ENCODE measurements at places on chromosomes 11 and 22. TPM values are rescaled to one million over a fixed set of nuclear protein-coding genes. Genes with fewer than 3 reads are reported as not detected.

- DNase-seq = no peak
- H3K4me1 ChIP-seq = no peaks in the 10 kb centered on the region
- H3K4me3 ChIP-seq = no peak overlapping the region
These were observed 51.3 kb downstream of the RPL27A start for GRCh38 chr11:8733852-8734251.

GRCh38 chr11:126608658-126609057, 253.2 kb downstream of the ST3GAL4 start:
- peak overlapping the region; percentile 2 for H3K4me3 ChIP-seq
- no peak overlapping the region for H3K27ac ChIP-seq
- DNase-seq = no peak
- peaks cover 3% of the 10 kb centered on the region for H3K4me1 ChIP-seq

DNA sequence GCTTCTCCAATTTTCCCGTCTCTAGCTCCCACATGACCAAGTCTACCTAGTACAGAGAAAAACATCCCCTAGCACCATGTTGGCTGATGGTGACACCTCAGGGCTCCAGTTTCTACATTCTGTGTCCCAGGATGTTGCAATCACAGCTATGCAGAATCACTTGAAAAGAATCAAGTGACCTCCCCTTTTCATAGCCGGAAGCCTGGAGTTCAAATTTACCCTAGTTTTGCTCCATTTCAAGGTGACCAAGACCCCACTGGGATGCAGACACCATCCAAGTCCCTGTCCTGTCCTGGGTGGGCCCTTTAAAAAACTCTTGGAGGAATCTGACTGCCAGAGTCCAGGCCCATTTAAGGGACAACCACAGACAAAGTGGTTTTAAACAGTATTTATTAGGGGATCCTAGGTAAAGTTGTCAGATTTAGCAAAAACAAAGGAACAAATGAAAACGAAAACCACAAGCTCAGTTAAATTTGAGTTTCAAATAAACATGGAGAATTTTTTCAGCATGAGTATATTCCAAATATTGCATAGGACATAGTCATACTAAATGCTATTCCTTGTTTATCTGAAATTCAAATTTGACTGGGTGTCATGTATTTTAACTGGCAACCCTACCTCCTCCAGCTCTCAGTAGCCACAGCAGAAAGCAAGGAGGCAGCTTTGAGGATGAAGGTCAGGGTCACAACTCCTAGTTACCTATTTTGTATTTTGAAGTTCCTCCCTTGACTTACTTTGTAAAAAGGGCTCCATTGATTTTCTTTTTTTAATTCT, 52.4 kb downstream of the MIAT start:
- no peaks in the 10 kb centered on the region for H3K27me3 ChIP-seq
- no peak overlapping the region for H3K27ac ChIP-seq
- H3K4me1 ChIP-seq = no peaks in the 10 kb centered on the region
- H3K36me3 ChIP-seq = peaks cover 15% of the 10 kb centered on the region
- H3K4me3 ChIP-seq = no peak overlapping the region
- no peak for DNase-seq

DNA sequence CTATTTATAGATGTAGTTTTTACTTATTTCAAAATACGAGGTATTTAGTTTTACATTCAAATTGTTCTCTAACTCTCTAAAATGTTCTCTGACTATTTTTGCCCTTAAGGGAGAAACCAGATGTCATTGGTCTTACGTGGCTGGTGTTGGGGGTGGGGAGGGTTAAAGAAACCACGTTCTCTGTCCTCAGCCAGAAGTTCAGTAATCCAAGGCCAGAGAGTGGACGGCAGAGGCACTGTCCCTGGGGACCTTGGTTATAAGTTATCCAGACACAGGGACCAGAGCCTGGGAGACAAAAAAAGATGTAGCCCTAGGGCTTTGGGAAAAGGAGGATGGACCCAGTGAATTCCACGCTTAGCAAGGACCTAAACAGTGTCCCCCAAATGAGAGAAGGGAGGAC, 706 bp upstream of the OR51E1 start:
- H3K36me3 ChIP-seq = no peaks in the 10 kb centered on the region
- no peaks in the 10 kb centered on the region for H3K4me1 ChIP-seq
- no peak for DNase-seq
- no peak overlapping the region for H3K27ac ChIP-seq
- no peak overlapping the region for H3K4me3 ChIP-seq
- H3K27me3 ChIP-seq = no peaks in the 10 kb centered on the region

GRCh38 chr11:134658481-134659225, 246.6 kb upstream of the B3GAT1 start:
- no peak overlapping the region for H3K4me3 ChIP-seq
- H3K4me1 ChIP-seq = no peaks in the 10 kb centered on the region
- H3K27ac ChIP-seq = no peak overlapping the region

GRCh38 chr11:101929294-101929915, 13.1 kb upstream of the ANGPTL5 start:
- DNase-seq = no peak
- no peaks in the 10 kb centered on the region for H3K27me3 ChIP-seq
- peaks cover 3% of the 10 kb centered on the region for H3K36me3 ChIP-seq
- H3K4me3 ChIP-seq = no peak overlapping the region
- no peaks in the 10 kb centered on the region for H3K4me1 ChIP-seq

GRCh38 chr22:30873661-30874060, 94.9 kb downstream of the MORC2 start:
- DNase-seq = no peak
- no peaks in the 10 kb centered on the region for H3K4me1 ChIP-seq
- H3K4me3 ChIP-seq = no peak overlapping the region
- H3K27ac ChIP-seq = no peak overlapping the region
- H3K36me3 ChIP-seq = no peaks in the 10 kb centered on the region

- no peak overlapping the region for H3K4me3 ChIP-seq
- no peak overlapping the region for H3K27ac ChIP-seq
These were observed 24.4 kb upstream of the PSMA1 start for GRCh38 chr11:14544611-14545010.

- no peaks in the 10 kb centered on the region for H3K4me1 ChIP-seq
- no peaks in the 10 kb centered on the region for H3K36me3 ChIP-seq
- H3K4me3 ChIP-seq = no peak overlapping the region
- no peak for DNase-seq
- H3K27me3 ChIP-seq = no peaks in the 10 kb centered on the region
- H3K27ac ChIP-seq = no peak overlapping the region
These were observed 133.2 kb upstream of the TEAD1 start for GRCh38 chr11:12540913-12541582.

DNA sequence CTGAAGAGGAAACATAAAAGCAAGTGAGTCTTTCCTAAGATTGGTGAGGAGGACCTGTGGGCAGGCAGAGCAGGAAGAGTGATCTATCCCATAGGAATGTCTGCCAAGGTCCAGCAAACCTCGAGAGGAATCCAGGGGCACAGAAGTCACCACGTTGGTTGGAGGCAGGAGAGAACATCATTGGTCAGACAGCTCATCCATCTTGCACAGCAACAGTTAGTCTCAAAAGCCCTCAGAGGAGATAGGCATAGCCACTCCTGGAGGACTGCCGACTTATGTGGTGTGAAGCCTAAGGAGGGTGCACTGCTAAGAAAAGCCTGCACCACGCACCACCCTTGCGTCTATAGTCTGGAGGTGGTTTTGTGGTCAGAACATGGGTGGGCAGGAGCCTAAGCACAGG, 109.1 kb downstream of the RASSF10 start:
- no peak for DNase-seq
- no peak overlapping the region for H3K4me3 ChIP-seq
- no peak overlapping the region for H3K27ac ChIP-seq

- H3K27ac ChIP-seq = no peak overlapping the region
- no peak overlapping the region for H3K4me3 ChIP-seq
- H3K36me3 ChIP-seq = no peaks in the 10 kb centered on the region
- no peaks in the 10 kb centered on the region for H3K27me3 ChIP-seq
- H3K4me1 ChIP-seq = peaks cover 2% of the 10 kb centered on the region
These were observed 6.3 kb upstream of the ZC3H12C start for GRCh38 chr11:110086892-110087309.

DNA sequence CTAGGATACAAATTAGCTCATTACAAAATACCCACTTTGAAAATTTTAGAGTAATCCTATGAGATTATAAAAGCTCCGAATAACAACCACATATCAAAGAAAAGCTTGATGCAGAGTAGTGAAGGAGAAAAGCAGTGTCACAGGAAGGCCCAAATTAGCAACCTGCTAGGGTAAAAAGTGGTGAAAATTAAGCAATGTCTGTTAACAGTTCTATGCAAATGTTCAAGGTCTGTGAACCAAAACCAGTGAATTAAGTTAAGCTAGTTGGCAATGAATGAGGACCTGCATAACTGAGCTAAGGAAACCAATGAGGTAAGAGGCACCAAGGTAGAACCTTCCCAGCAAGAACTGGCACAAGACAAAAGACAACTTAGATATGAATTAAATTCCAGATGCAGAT, 29.6 kb downstream of the PRDM10 start:
- H3K27ac ChIP-seq = no peak overlapping the region
- H3K4me3 ChIP-seq = no peak overlapping the region
- H3K4me1 ChIP-seq = peaks cover 2% of the 10 kb centered on the region
- no peak for DNase-seq
- H3K36me3 ChIP-seq = peaks cover 9% of the 10 kb centered on the region

DNA sequence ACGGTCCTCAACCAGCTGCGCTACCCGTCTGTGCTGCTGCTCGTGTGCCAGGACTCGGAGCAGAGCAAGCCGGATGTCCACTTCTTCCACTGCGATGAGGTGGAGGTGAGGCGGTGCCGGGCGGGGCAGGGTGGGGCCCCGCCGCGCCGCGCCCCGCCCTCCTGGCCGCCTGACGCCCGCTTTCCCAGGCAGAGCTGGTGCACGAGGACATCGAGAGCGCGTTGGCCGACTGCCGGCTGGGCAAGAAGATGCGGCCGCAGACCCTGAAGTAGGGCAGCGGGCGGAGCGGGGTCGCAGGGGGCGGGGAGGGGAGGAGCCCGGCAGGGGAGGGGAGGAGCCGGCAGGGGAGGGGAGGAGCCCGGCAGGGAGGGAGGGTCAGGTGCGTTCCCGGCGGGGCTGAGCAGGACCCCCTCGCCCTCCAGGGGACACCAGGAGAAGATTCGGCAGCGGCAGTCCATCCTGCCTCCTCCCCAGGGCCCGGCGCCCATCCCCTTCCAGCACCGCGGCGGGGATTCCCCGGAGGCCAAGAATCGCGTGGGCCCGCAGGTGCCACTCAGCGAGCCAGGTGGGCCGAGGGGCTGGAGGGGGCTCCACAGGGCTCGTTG, 14.7 kb downstream of the EPS8L2 start:
- peak overlapping the region; percentile 71 for H3K4me3 ChIP-seq
- H3K27me3 ChIP-seq = no peaks in the 10 kb centered on the region
- H3K27ac ChIP-seq = no peak overlapping the region

DNA sequence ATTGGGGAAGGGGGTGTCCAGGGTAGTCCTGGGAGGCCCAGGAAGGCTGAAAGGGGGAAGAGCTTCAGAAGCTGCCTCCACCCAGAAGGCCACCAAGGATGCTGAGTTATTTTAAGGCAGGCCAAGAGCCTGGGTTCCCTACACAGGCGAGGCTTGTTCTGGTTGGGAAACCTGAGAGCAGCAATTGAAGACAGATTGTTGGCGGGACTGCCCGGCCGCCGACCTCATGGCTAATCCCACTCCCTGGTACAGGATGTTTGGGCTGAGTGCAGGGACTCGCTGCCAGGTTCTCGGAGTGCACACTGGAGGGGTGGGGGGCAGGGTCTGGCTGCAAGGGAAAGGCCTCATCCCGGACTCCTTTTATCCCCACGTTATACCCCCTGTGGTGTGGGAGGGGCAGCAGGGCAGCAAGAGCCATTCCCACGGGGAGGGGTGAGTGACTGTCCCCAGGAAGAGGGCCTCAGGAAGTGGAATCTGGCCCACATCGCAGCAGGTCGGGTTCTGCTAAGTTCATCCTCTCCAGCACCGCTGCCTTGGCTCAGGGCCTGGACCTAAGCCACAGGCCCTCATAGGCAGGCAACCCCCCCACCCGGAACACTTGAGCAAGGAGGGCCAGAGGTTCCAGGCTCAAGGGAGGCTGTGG, 43.6 kb upstream of the PRR5 start:
- no peaks in the 10 kb centered on the region for H3K4me1 ChIP-seq
- no peaks in the 10 kb centered on the region for H3K27me3 ChIP-seq
- H3K4me3 ChIP-seq = no peak overlapping the region
- peak; percentile 33 for DNase-seq
- H3K36me3 ChIP-seq = no peaks in the 10 kb centered on the region
- no peak overlapping the region for H3K27ac ChIP-seq

DNA sequence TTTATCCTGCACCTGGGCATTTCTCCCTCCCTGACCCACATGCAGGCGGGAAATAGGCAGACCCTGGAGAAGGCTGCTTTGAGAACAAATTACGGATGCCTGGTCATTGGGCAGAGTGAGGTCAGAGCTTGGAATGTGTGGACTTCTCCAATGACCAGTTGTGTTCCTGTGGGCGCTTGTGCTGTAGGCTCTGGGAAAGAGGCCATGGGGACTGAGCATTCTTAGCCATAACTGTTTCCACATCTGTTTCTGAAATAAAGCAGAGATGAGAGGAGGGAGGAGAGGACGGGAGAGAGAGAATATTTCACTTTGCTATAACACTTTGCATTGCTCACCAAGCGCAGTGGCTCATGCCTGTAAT, 11.2 kb upstream of the TMEM184B start:
- H3K27ac ChIP-seq = no peak overlapping the region
- H3K36me3 ChIP-seq = peaks cover 9% of the 10 kb centered on the region
- DNase-seq = no peak
- no peaks in the 10 kb centered on the region for H3K27me3 ChIP-seq
- no peaks in the 10 kb centered on the region for H3K4me1 ChIP-seq

The BIRC2 gene
- total RNA-seq = 28.2 TPM

The TCN2 gene
- total RNA-seq = 42.2 TPM

The MUC6 gene
- total RNA-seq = not detected

The FOLR2 gene
- not detected for total RNA-seq

All from H9 (cell line).